ENCODE measurements at places on chromosomes 3 and 15. TPM values are rescaled to one million over a fixed set of nuclear protein-coding genes. Genes with fewer than 3 reads are reported as not detected.
A peak's percentile ranks its signal among the peaks of the same experiment; 100 is the strongest.

ERICH6 gene
- total RNA-seq = 0.09 TPM

VPS39 gene
- 75.1 TPM for total RNA-seq

TLR9 gene
- 1.4 TPM for total RNA-seq

CCR8 gene
- total RNA-seq = not detected

IGF2BP2 gene
- 26.7 TPM for total RNA-seq

SEMA3G gene
- total RNA-seq = 11.6 TPM

TEX55 gene
- not detected for total RNA-seq

- DNase-seq = no peak
Observed at GRCh38 chr15:59176653-59177316, 29.9 kb upstream of the LDHAL6B start.

GRCh38 chr15:60423537-60423936 is 25.8 kb upstream of the ANXA2 start:
- no peak for DNase-seq

DNA sequence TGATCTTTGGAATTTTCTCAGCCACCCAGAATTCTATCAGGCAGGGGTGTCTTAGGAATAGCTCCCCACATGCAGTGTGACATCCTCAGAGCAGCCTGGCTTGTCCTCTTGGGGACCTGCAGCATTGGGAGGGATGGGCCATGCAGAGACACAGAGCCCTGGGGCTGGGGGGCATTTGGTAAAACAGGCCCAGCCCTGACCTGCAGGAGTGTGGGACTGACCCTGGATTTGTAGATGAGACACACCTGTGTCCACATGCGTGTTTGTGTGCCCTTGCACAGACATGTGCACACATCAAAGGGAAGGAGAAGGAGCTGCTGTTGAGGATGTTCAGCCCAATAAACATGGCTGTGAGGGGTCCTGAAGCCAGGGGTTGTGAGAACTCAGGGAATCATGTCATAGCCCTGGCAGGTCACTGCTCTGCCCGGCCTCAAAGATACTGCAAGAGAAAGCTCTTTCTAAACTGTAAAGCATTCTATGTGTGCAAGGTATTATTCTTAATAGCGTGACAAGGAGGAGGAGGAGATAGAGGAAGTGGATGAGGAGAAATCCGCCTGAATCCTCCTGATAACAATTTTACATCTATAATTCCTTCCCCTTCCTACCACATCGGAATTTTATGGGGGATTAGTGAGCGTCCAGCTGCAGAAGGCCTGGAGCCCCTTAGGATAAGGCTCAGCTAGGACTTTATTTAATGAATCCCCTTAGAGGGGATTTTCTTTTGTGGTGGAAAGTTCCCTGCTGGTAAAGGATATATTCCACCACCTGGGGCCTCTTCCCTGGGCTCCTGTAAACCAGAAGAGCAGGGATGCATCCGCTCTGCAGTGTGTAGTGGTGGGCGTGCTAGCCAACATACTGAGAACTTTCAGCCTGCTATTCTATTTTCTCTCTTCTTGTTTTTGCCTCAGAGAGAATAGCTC is 245.5 kb downstream of the EPHB1 start:
- DNase-seq = no peak

- no peak for DNase-seq
Observed at GRCh38 chr15:70781236-70781635, 17.9 kb upstream of the UACA start.

GRCh38 chr15:40252438-40253166 is 13.7 kb downstream of the PAK6 start:
- no peak for DNase-seq

DNA sequence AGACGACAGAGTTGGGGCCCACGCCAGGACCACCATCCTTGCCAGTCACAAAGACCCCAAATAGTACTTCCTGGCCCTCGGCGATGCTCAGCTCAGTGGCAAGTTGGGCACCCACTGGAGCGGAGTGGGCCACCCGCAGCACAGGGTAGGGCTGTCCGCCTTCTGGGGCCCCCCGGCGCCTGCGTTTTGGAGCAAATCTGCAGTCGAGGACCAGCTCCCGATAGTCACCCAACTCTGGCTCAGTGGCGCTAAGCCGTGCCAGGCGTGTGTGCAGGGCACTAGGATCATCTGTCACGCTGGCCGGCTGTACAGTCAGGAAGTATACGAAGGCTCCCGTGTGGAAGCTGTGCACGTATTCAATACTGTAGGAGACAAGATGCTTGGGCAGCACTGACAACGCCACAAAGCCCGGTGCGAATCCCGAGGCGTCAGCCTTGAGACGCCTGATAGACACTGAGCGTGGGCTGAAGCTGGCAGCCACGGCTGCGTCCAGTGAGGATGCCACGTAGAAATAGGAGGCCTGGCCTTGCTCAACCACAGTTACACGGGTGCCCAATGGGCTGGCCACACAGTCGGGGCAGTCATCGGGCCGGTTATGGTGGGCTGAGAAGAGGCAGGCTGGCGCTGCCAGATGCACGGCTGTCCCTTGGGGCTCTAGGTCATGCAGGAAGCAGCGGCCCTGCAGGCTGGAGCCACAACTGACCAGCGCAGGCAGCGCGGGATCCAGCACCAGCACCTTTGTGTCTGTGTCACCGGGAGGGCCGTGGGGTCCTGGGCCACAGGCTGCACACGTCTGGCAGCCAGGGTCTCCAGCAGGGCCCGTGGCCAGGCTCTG is 945 bp downstream of the MST1R start:
- DNase-seq = no peak

GRCh38 chr15:83698294-83698693 is 44.4 kb downstream of the ADAMTSL3 start:
- DNase-seq = peak; percentile 32

- DNase-seq = no peak
Observed at GRCh38 chr3:22360970-22361369, 610.0 kb upstream of the ZNF385D start.

DNA sequence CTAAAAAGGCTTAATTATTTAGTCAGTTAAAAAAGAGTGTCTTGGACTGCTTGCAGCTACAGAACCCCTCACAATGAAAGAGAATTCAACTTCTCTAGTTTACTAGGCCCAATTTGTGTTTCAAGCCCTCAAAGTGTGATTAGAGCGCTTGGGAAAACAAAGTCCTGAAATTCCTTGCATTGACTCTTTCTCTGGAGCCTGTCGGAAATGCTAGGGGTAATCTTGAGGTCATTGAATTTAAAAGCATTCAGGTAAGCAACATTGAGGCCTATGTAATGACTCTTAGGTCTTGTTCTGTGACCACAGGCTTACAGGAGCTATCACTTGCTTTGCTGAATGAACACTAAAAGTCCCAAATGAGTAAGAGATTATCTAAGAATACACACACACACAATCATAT is 186.0 kb downstream of the NLGN1 start:
- DNase-seq = no peak

- DNase-seq = no peak
Observed at GRCh38 chr3:17195192-17195611, 310.4 kb downstream of the PLCL2 start.

DNA sequence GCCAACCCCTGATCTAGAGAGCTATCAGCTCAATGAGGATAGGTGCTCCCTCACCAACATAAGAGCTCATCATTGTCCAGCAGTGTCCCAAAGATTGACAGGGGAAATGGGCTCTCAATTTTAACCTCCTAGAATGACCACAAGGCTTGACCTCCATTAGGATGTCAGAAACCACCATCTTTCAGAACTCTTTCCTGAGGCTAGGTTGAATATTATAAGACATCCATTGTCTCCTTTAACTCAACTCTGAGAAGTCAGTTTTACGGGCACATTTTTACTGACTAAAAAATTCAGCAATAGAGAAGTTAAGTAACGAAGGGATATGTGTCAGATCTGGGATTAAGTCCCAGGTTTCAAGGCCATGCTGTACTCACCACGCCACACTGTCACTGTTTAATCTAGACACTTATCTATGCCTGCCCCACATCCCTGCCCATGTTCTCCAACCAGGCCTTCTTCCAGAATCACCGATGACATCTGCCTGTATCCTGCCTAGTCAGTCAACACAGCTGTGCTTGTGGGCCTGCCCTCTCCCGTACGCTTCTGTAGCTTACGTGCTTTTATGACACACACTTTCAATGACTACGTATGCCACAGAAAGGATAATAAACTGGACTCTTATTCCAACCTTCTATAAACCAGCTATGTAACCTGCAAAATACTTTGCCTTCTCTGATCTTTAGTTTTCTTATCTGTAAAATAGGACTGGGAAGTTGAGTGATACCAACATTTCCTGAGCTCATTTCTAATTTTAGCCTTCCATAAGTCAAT is 17.1 kb upstream of the MUC13 start:
- DNase-seq = no peak

DNA sequence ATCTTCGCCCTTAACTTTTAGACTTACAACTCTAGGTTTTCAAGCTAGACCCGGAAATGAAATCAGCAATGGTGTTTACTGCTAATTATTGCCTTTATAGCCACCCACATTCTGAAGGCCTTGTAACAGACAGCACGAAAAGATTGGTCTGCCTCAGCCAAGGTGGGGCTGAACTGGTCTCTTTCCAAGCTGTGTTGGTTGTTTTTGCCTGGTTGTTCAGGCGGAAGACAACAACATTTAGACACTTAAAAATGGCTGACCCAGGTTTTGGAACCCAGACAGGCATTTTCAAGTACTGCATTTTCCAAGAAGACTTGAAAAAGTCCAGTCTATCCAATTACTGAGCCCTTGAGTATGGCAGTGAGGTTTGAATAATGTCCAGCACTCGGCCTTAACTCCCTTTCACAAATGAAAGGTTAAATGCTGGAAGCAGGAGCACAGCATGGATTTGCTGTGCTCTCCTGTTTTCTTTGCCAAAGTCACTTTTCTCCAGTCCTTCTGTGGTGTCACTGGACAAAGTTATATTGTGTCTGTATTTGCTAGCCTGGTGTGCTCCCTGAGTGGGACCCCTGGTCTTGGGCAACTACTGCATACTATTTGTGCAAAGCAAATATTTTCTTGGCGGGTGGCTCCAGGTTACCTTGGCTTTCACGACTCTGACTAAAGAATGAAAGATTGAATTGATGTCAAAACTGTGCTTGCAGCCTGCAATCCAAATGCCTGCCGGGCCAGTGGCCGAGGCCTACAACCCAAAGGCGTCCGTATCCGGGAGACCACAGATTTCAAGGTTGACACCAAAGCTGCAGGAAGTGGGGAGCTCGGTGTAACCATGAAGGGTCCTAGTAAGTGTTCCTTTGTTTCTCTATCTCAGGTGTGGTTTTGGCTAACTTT is 93.5 kb downstream of the FLNB start:
- DNase-seq = no peak

- DNase-seq = no peak
Observed at GRCh38 chr15:68415061-68415460, 16.9 kb downstream of the ITGA11 start.

DNA sequence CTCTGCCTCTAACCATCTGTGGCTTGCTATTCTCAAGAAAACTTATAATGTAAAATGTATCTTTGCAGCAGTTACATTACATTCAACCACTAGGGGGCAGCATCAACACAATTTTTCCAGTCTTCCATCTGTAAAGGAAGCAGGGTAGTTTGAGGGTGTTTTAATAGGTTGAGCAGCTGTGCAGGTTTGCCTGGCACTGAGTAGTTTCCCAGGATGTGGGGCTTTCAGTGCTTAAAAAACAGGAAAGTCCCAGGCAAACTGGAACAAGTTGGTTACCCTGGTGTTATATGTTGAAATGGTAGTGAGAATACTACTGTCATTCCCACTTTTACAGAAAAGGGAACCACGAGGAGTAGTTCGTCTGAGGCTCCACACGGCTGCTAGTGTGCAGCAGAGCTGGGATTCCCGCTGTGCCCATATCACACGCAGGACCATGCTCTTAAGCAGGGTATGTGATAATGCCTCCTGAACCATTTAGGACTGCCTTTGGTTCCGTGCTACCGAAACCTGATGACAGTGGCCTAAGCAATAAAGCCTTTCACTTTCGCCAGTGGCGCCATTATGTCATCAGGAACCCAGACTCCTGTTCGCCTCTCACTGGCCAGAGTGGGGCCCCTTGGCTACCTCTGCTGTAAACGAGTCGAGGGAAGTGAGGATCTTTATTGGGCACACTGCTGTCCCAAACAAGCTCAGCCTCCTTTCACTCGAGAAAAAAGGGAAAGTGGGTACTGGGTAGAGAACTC is 64.7 kb upstream of the ZBTB38 start:
- DNase-seq = peak; percentile 78

GRCh38 chr3:142935963-142936362 is 27.5 kb downstream of the PAQR9 start:
- DNase-seq = no peak

GRCh38 chr3:146972726-146973125 is 367.6 kb upstream of the PLSCR5 start:
- DNase-seq = no peak

DNA sequence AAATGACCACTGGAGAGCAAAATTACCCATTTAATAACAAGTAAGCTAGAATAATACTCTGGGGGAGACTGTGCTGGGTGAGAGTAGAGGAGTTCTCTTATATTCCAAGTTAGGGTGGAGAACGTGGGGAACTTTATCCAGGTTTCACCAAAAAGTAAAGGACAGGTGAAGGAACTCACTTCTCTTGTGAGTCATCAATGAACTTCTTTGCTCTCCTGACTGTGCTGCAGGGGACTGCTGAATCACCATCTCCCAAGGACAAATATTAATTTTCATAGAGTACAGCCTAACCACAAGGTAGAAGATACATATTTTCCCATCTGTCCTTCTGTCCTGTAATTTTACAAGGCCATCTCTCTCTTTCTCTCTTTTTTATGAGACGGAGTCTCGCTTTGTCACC is 8.3 kb upstream of the PDCD6IP start:
- DNase-seq = no peak

- DNase-seq = no peak
Observed at GRCh38 chr15:93035953-93036810, 52.8 kb downstream of the RGMA start.

DNA sequence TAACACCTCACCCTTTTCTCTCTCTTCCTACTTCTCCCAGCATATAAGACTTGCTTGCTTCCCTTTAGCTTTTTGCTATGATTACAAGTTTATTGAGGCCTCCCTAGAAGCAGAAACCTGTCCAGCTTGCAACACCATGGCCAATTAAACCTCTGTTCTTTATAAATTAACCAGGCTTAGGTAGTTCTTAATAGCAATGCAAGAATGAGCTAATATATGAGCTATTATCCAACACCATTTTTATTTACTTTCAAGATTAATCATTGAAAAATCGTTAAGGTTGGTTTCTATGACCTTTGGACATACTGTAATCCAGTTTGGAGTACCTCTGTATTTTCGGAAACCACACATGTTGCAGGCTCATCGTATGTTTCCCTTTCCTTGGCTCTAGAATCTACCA is 643.1 kb downstream of the ZPLD1 start:
- DNase-seq = no peak

DNA sequence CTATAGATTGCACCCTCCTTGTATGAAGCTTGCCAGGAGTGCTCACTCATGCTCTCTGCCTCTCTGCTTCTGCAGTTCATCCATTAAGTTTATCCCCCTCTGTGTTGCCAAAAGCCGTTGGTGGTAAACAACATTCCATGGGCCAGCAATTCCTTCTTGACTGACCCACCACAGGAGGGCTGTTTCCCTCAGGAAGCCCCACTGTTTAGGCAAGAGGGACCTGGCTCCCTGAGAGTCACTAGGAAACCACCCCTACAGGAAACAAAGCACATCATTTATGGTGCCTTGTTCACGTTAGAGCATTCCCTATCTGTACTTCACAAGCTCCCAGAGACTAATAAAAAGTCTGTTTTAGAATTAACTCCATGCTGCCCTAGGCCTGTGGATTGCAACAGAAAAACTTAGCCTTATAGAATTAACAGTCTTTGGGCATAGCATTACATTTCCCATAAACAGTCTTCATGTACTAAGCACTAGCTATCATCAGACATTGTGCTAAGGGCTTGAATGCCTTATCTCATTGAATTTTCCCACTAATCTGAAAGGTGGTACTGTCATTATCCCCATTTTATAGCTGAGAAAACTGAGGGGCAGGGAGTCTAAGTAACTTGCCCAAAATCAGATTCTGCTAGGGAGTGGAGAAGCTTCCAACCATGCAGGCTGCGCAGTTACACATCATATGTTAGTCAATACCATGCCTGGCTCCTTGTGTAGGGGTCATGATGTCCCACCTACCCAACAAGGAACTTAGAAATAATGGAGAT is 149.9 kb downstream of the SHQ1 start:
- DNase-seq = no peak
